ENCODE measurements at places on chromosomes 3 and 15. TPM values are rescaled to one million over a fixed set of nuclear protein-coding genes. Genes with fewer than 3 reads are reported as not detected.

Gene AADAC
- 5.1 TPM for total RNA-seq

Gene LMAN1L
- not detected for total RNA-seq

Gene CLEC3B
- 57.1 TPM for total RNA-seq

Gene ANAPC13
- 51.4 TPM for total RNA-seq

Gene SLC2A2
- total RNA-seq = not detected

Gene TLR9
- total RNA-seq = not detected

Gene SEMA5B
- total RNA-seq = 11.0 TPM

Gene RBM15B
- 19.0 TPM for total RNA-seq

Gene GPR156
- 1.1 TPM for total RNA-seq

Gene IL17RD
- 46.1 TPM for total RNA-seq

Gene CCDC54
- not detected for total RNA-seq

Gene FBXO40
- total RNA-seq = 12.7 TPM

Gene PRRT3
- total RNA-seq = 1.4 TPM

Gene DALRD3
- total RNA-seq = 35.4 TPM

Gene TOPAZ1
- not detected for total RNA-seq

Gene TERC
- total RNA-seq = 179 TPM

Gene ECE2
- not detected for total RNA-seq

Gene ITPKA
- 1.2 TPM for total RNA-seq

Gene COL8A1
- total RNA-seq = 22.4 TPM

Gene ANKRD63
- 2.4 TPM for total RNA-seq

Gene C3orf20
- total RNA-seq = not detected

Gene GADL1
- total RNA-seq = 33.1 TPM

Gene P3H2
- 33.1 TPM for total RNA-seq

Gene XCR1
- total RNA-seq = not detected

Gene ERICH6
- not detected for total RNA-seq

Gene AHSG
- not detected for total RNA-seq

Gene PLA2G4E
- total RNA-seq = 1.9 TPM

Gene DYNLT2B
- 1.8 TPM for total RNA-seq

Gene HESX1
- total RNA-seq = 1.5 TPM
